Lung microvascular endothelial cell (primary cell): ENCODE measurements at places on chromosomes 3 and 15. TPM values are rescaled to one million over a fixed set of nuclear protein-coding genes. Genes with fewer than 3 reads are reported as not detected.

The RNU5B-1 gene
- not detected in 2 replicates for total RNA-seq

The RTP1 gene
- total RNA-seq = not detected in 2 replicates

The FBXW12 gene
- not detected in 2 replicates for total RNA-seq

DNA sequence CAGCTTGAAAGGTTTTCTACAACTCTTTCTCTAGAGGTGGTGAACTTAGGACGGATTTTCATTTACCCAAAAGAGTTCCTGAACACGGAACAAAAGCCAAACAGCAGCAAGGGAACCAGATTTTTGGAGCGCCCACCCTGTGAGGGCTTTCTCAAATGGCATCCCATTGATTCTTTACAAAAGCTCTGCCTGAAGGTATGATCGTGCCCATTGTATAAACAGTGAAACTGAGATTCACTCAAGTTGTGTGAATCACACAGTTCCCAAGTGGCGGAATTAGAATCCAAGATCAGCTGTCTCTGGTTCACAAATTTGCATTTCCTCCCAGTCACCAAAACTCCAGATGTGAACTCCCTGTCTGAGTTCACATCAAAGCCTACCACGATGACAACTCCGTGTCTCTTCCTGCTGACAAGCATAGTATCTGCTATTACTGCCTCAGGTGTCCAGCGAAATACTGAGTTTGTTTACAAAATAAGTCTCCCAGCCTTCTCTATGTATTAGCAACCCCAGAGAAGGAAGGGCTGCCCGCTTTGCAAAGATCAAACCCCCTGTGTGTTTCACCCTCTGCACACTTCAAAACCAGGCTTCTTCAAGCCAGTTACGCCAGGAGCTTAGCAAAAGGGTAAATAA, 235.9 kb upstream of the ST8SIA2 start:
- DNase-seq = no peak

DNA sequence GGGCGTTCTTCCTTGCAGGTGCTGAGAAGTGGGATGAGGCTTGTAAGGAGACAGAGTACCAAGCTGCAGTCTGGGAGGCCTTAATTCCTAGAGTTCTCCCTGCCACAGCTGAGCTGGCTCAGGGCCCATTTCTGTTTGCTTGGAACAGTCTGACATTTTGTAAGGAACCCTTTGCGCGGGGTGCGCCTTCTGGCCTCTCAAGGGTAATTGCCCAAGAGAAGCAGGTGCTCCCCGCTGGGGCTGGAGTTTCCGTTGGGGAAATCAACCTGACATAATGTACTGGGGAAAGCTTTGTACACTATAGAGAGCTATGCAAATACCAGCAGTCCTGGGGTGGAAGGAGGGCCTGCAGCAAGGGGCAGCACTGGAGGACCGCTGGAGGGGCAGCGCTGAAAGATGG, 83.6 kb downstream of the HMG20A start:
- DNase-seq = no peak

DNA sequence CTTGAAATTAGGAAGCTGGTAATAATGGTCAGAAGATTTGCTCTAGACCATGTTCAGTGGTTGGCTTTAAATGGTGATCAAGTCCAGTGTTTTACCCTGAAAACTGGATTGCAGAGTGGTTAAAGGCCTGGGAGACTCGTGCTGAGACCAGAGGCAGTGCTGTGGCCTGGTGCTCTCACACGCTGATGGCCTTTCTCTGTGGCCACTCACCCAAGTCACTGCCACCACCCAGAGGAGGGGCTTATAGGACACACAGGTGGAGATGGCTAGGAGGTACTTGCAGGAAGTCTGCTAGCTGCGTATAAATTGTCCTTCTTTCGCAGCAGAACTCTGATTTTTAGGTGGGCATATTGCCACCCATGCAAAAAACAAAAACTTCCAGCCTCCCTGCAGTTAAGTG, 6.2 kb upstream of the EHD4 start:
- DNase-seq = no peak

- no peak for DNase-seq
These were observed 333.9 kb upstream of the THRB start for GRCh38 chr3:24828551-24828950.

GRCh38 chr3:69925506-69925905, 74.0 kb upstream of the SAMMSON start:
- DNase-seq = no peak

DNA sequence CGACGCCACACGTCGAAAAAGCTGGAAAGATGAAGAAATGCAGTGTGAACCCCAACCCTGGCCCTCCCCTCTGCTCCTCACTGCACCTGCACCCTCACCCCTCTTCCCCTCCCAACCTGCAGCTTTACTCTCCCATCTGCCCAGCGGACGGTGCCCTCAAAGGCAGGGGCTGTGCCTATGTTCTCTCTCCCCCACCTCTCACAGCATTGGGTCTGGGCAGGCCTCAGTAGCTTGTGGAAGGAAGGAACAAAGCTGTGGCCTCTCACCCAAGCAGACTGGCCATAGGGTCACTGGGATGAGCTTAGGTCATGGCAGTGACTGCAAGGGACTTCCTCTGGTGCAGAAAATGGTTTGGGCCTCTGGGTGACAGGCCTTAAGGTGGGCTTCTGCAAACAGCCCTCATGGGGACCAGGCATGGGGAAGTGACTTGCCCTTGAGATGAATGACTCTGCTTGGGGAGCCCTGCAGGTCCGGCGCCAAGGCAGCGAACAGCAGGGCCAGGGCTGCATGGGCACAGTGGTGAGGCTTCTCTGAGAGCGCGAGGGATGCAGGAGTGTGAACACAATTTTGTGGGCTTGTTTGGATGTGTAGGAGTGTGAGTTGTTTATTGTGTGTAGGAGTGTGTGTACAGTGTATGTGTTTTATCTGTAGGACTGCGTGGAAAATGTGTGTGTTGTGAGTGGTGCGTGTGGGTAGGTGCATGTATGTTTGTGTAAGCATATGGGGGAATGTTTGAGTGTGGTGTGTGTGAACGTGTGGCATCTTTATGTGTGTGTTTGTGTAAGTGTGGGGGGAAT, 29.2 kb downstream of the SRPRB start:
- DNase-seq = no peak
